Heart left ventricle (tissue), 16 donors: ENCODE measurements at places on chromosomes 11 and 22.

- DNase-seq, result no peak
Measured at GRCh38 chr11:57938351-57938750, 85.3 kb upstream of the OR9Q1 start.

GRCh38 chr11:69173925-69174581 lies 18.3 kb downstream of the SMIM38 start:
- no peak for DNase-seq

DNA sequence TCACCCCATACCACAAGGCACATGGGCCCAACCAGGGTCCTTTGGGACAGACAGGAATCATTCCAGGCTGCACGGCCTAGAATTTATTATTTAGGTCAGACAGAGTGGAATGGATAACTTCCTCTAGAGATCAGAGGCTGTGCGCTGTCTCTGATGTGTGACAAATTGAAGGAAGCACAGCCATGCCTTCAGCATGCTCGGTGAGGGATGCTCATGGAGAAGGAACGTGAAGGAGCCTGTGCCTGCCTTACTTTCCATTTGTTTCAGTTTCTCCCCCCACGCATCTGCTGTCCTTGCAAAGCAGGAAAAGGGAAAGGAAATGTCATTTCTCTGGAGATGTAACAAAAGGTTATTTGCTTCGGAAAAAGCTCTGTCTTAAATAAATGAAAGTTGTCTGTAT lies 644.1 kb downstream of the OPCML start:
- DNase-seq, result no peak

DNA sequence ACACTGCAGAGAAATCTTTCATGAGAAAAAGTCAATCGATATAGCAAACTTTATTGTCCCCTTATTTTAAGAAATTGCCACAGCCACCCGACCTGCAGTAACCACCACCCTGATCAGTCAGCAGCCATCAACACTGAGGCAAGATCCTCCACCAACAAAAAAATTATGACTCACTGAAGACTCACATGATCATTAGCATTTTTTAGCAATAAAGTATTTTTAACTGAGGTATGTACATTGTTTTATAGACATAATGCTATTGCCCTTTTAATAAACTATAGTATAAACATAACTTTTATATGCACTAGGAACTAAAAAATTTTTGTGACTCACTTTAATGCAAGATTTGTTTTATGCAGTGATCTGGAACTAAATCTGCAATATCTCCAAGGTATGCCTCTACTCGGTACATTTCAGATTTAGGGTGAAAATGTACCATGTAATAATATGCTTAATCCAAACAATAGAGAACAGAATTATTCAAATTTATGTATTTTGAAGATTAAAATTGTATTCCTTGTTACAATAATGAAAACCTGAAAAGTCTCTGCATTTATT lies 79.2 kb upstream of the CEP126 start:
- no peak for DNase-seq

GRCh38 chr11:14261066-14261465 lies 97.9 kb downstream of the RRAS2 start:
- no peak for DNase-seq

- DNase-seq, result no peak
Measured at GRCh38 chr11:33920838-33921613, 29.1 kb upstream of the LMO2 start.

DNA sequence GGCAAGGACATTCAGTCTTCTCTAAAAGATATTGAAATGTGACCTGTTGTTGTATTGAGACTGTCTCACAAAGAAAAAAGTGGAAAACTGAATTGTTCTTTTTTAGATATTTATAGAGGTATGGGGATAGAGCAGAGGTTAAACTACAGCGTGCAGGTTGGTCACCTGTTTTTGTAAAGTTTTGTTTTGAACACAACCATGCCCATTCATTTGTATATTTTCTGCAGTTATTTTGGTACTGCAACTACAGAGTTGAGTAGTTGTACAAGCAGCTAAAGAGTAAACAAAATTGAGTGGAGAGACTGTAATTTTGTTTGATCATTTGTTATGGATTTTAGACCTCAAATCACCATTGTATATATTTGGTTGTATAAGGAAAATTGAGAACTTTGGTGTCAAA lies 11.3 kb downstream of the EED start:
- no peak for DNase-seq

DNA sequence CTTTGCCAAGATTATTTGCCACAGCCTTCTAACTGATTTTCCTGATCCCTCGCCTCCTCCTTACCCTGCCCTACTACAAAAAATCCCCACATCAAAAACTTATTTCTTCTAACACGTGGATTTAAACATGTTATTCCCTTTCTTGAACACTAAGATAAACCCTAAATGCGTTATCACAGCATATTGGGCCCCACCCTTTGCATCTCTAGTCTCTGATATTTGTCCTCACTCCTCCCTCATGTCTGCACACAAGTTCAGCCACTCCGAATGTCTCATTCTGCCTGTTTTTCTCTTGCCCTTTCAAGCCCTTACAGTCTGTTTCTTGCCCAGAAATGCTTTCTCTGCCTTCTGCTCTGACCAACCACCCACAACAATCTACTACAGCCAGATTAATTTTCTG lies 10.6 kb upstream of the ACER3 start:
- no peak for DNase-seq

GRCh38 chr11:8577791-8578581 lies 16.0 kb downstream of the STK33 start:
- DNase-seq, result no peak

DNA sequence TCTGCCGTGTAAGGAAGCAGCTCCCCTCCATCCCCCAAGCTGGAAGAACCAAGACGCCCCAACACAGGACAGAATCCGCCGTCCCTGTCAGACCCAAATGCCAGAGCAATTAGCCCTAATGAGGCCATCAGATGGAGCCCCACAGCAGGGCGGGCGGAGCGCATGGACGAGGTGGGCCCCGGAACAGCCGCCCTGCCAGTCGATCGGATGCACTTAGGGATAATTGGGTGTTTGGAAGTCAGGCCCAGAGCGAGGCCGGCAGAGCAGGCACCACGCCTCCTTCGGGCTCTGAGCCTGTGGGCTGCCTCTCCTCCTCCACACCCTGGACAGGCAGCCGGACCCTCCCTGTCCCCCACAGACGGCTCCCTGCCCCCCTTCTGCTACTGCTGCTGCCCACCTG lies 5.5 kb upstream of the TH start:
- no peak for DNase-seq

DNA sequence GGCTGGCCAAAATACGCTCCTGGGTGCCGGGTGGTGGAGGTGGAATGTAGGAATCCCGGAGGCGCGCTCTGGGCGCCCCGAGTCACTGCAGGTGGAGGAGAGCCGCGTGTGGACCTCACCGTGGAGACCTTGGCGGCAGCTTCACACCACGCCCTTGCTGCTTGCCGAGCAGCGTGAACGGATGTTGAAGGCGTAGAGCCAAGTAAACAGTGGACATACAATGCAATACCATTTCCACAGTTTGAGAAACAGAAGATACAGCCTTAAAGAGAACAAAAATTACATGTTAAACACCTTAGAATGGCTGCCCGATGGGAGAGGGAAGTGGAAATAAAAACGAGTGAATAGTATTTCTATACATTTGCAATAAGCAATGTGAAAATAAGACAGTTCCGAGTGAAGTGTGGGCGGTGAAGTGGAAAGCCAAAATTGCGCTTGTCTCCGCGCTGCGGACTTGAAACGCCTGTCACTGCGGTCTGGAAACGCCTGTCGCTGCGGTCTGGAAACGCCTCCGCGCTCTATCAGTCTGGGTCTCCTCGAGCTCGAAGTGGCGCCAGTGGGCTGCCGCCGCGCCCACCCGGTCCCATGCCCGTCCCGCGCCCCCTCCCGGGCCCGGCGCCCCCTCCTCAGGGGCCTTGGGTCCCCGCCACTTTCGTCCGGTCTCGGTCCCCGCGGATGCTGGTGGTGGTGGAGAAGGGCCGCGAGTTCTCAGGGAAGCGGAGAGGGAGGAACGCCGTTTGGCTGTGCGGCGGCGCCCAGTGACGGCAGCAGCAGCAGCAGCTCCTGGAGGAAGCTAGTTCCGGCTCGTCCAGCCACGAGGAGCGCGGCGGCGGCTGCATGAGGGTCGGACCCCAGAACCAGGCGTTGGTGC lies 1.6 kb downstream of the NCR3LG1 start:
- peak; percentile 82 for DNase-seq

GRCh38 chr22:32837142-32837541 lies 35.6 kb downstream of the TIMP3 start:
- DNase-seq, result no peak

DNA sequence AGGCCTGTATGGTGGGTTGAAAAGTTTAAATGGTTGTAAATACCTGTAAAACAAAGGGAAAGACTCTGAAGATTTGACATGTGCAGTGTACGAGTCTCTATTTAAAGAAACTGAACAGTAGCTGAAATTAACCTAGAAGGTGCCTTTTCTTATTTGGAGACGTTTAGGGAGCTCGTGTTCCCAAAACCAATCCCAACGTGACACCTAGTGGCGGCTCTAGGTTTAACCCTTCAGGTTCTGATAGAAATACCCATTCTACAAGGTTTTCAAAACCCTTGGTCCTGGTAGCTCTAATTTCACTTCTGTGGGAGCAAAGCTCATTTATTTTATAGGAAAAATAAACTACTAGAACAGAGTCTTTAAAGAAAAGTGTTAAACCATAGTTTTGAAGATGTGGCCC lies 258.3 kb downstream of the LRRC4C start:
- no peak for DNase-seq

GRCh38 chr11:2194877-2195755 lies 23.5 kb upstream of the TH start:
- peak; percentile 51 for DNase-seq

- DNase-seq, result no peak
Measured at GRCh38 chr11:97364047-97364446, 974.2 kb downstream of the JRKL start.

DNA sequence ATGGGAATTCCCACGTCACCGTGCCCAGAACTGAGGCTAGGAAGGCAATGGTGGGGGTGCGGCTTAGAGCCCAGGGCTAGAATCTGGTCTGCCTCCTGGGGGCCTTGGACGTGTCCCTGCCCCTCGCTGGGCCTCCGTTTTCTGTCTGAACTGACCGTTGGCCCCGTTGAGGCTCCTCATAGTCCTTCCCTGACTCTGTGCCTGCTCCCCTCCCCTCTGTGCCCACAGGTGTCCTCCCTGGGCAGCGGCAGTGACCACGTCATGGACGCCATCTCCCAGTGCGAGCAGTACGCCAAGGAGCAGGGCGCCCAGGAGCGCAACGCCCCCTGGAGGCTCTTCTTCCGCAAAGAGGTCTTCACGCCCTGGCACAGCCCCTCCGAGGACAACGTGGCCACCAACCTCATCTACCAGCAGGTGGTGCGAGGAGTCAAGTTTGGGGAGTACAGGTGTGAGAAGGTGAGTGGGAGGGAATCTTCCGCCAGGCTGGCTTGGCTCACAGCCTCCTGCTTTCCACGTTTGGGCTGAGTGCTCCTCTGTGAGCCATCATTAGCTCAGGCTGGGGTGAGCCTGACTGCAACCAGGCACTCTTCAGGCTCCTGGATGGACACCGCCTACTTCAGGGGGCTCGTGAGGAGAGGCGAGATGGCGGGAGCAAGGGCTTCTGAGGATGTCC lies 63.9 kb downstream of the MYO7A start:
- DNase-seq, result no peak

GRCh38 chr11:75557666-75558494 lies 4.2 kb upstream of the SERPINH1 start:
- peak; percentile 58 for DNase-seq

- no peak for DNase-seq
Measured at GRCh38 chr11:77828926-77829325, 8.0 kb downstream of the AAMDC start.

- DNase-seq, result peak; percentile 57
Measured at GRCh38 chr11:76236092-76236999, 30.0 kb upstream of the WNT11 start.

DNA sequence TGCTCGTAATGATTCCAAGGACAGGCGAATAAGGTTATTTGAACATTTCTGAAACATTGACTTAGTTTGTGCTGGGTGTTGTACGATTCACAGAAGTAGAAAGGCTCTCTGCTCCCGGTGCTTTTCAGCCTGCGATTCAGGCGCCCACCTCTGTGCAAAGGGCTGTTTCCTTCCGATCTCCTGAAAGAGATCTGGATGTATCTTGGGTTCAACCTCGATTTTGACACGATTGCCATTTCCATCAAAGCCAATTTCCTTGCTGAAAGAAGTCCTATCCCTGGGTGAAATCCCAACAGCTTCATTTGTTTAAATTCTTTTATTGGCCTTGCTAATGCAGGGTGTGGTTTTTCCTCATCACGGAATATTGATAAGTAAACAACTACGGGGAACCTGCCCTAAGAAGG lies 1.1 kb upstream of the ZC3H12C start:
- DNase-seq, result no peak

GRCh38 chr11:22133776-22134175 lies 59.1 kb upstream of the ANO5 start:
- DNase-seq, result no peak

- DNase-seq, result no peak
Measured at GRCh38 chr11:71323876-71324526, 71.6 kb upstream of the SHANK2 start.

GRCh38 chr22:21455334-21456089 lies 11.7 kb upstream of the TMEM191C start:
- no peak for DNase-seq

DNA sequence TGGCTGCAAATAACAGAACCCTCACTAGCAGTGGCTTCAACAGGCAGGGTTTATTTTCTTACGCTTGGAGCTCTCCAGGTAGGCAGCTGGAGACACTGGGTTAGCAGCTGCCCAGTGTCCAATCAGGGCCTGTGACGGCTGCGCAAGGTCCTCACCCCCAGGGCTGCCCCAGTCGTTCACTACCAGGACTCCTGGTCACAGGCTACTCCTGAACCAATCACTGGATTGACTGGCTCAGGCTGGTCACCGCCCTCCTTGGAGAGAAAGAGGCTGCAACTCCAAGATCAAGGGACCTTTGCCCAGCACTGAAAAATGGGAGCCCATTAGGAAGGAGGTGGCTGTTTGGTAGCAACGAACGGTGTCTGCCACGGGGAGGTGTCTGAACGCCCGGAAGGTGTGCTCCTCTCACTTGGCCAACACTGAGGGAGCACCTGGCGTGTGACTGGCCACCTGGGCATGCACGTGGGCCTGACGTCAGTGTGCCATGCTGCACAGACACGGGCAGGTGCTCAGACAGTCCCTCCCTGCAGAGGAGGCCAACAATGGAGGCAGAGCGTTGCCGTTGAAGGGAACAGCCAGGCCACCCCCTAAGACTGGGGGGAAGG lies 5.1 kb downstream of the ARSA start:
- no peak for DNase-seq

GRCh38 chr22:19761725-19762567 lies 1.4 kb downstream of the TBX1 start:
- DNase-seq, result no peak

- DNase-seq, result no peak
Measured at GRCh38 chr11:9150926-9151325, 59.5 kb upstream of the SCUBE2 start.
